ENCODE measurements at places on chromosomes 4 and X. TPM values are rescaled to one million over a fixed set of nuclear protein-coding genes. Genes with fewer than 3 reads are reported as not detected.

GRCh38 chr4:126850286-126850685, 782.5 kb upstream of the INTU start:
- no peak for DNase-seq

- no peak for DNase-seq
Measured at GRCh38 chr4:86898562-86898961, 6.3 kb upstream of the C4orf36 start.

- no peak for DNase-seq
Measured at GRCh38 chrX:113675278-113675677, 834.6 kb upstream of the AMOT start.

TLR8 gene
- 2.1 TPM for total RNA-seq

DNA sequence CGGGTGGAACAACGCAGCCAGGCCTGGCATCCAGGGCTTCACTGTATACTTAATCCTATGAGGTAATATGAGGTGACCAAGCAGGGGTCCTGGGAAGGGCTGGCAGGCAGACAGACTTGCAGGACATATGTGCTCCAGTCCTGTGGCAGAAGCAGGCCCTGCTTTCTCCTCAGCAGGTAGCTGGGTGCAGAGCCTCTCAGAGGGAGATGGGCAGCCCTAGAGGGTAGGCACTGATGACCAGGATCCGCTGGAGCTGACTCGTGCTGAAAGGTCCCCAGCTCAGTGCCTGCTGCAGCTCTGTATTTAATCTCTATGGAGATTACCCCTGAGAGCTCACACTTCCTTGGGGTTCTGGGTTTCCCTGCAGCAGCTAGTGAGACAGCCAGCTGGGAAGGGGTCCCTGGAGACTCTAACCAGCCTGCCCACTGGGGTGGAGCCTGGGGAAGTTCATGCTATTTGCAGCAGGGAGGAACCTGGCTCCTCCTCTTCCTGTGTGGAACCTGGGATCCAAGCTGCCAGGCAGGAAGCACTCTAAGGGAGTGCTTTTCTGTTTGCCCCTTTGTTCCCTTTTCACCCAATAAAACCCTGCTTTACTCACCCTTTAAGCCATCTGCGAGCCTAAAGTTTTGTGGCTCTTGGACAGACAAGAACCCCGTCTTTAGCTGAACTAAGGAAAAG, 339.2 kb downstream of the DCAF12L2 start:
- no peak for DNase-seq

TREX2 gene
- 6.1 TPM for total RNA-seq

- no peak for DNase-seq
Measured at GRCh38 chrX:40340116-40340515, 240.7 kb upstream of the ATP6AP2 start.

DNA sequence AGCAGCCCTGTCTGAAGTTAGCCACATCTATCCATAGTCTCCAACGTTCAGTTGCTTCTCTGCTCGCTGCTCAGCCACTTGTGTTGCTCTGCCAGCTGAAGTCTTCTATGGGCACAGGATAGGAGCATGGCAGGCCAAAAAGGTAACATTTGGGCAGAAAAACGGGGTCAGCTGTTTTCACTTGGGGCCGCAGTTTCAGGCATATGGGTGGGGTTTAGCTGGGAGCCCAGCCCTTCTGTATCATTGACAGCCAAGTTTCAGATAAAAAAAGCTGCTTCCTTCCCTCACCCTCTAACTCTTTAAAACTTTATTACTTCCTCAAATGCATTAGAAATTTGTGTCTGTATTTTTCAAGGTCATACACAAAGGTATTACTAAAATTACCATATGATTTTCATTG, 18.4 kb upstream of the MANBA start:
- DNase-seq: no peak

HERC6 gene
- 4.9 TPM for total RNA-seq

- DNase-seq: no peak
Measured at GRCh38 chr4:168317621-168318020, 931 bp downstream of the DDX60 start.

IQSEC2 gene
- total RNA-seq: 6.6 TPM

NSD2 gene
- total RNA-seq: 41.8 TPM

TBX22 gene
- not detected for total RNA-seq
